Activated naive CD8-positive, alpha-beta T cell treated with anti-CD3 and anti-CD28 coated beads, Interleukin-2, amount 50 U/mL, for 16 hours (primary cell): ENCODE measurements at places on chromosomes 2 and 18.

GRCh38 chr18:25153426-25153825 lies 198.5 kb downstream of the ZNF521 start:
- DNase-seq = no peak

- no peak for DNase-seq
Observed at GRCh38 chr18:998936-999335, 94.3 kb downstream of the ADCYAP1 start.

DNA sequence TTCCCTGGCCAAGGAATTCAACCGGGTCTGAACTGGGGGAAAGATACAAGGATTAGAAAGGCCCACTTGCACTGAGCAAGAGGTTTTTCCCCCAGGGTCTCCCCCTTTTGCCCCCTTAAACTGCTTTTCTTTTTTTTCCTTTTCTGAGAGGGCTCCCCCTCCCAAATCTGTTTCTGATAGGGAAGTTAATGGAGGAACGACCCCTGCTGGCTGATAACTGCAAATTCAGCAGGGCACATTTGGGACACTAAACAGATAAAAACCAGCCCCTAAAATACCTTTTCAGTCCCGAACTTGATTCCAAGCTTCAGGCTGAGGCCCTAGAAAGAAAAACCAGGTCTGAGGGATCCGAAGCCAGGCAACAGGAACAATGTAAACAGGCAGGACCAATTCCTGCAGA lies 1012.4 kb upstream of the CRIM1 start:
- DNase-seq = no peak

DNA sequence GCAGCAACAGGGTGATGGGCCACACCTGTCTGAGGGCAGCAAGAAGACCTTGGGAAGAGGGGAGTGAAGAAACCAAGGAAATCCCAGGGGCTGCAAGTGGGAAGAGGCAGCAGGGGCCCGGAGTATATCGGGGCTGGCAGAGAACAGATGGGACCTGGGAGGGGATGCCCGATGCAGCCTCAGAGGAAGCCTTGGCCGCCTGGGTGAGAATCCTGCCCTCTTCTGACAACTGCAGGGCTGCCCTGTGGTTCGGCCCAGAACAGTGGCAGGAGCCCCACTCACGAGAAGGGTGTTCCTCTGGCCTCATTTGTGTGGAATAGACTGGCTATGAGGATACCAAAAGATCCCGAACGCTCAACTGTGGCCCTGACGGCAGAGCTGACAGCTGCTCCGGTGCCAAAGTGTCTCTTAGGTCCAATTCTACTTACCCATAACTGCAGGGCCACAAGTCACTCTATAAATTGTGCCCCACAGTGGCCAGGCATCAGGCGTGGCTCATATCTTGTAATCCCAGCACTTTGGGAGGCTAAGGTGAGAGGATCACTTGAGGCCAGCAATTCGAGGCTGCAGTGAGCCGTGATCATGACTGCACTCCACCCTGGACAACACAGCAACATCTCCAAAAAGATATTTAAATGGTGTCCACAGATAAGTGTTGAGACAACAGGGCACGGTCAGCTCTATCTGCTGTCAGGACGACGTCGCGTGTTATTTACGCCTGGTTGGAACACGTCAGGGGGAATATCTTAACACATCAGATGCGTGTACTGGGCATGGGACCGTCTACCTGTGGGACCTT lies 23.6 kb upstream of the ID2 start:
- DNase-seq = no peak

- no peak for DNase-seq
Observed at GRCh38 chr18:57776767-57777166, 26.3 kb downstream of the ATP8B1 start.

DNA sequence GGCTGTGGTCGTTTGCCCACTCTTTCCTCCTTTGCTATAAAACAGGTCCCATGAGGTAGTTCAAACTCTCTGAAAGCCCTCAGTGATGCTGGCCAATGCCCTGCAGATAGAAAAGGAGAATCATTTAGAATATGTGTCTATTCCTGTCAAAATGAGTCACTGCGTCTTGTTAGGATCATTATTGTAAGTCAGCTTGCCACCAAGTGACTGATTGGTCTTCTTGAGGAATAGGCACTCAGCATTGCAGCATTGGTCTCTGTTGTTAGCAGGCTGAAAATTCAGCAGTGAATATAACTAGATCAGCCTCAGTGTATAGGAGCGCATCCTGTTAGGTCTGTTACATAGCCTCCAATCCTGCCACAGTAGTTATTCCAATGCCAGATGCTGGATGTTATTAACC lies 28.9 kb downstream of the PRKRA start:
- no peak for DNase-seq

DNA sequence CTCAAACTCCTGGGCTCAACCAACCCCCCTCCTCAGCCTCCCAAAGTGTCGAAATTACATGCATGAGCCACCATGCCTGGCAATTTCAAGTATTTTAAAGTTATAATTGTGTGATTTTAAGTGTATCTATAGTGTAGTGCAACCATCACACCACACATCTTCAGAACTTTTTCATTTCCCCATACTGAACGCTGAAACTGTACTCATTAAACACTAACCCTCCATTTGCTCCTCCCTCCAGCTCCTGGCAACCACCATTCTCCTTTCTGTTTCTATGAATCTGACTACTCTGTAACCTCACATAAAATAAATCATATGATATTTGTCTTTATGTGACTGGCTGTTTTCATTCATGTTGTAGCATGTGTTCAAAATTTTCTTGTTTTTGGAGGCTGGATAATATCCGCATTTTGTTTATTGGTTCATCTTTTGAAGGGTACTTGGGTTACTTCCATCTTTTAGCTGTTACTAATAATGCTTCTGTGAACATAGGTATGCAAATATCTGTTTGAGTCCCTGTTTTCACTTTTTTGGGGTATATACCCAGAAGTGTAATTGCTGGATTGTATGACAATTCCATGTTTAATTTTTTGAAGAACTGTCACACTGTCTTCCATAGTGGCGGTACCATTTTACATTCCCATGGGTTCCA lies 188.2 kb downstream of the PLCL1 start:
- no peak for DNase-seq

GRCh38 chr2:163646687-163647086 lies 89.1 kb downstream of the FIGN start:
- DNase-seq = no peak

DNA sequence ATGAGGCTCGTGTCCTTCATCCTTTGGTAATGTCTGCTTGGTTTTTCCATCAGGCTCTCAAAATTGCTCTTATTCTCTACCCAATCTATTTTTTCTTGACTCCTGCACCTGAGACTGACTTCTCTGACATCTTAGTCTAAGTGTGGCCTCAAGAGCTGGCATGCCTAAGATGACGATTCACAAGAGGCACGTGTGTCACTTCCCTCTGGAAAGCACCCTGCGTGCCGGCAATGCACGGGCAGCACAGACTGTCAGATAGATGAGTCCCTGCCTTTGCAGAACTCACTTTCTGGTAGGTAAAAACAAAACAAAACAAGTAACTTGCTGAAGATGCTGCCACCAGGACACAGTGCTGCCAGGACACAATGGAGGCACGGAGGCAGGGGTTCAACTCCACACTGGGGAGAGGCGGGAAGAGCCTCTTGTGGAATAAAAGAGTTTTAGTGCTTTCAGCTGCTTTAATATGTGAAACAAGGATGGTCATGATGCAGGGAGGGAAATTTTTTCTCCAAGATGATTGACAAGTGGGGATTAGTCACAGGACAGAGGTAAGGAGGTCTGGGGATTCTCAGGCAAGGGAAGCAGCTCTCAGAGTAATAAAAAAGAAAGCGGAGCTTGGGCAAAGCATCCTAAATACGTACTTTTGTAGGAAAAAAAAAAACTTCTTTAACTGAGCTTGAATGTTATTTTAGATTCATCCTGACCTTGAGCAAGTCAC lies 27.3 kb downstream of the CYB5A start:
- DNase-seq = no peak

DNA sequence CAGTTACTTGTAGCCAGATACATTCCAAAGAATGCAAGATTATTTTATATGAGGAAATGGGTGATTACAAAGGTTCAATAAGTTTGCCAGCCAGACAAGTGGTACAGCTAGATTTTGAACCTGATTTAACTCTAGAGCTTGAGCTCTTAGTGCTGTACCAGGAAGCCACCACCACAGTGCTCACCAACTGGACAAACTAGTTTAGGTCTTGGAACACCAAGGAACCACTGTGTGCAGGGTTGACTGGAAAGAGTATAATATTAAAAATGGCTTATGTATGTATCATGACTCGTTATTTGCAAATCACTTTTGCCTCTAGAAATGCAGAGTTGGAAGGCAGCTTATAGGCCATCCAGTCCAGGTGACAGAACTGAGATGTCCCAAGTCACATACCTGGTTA lies 177.2 kb downstream of the TXNL1 start:
- DNase-seq = no peak

DNA sequence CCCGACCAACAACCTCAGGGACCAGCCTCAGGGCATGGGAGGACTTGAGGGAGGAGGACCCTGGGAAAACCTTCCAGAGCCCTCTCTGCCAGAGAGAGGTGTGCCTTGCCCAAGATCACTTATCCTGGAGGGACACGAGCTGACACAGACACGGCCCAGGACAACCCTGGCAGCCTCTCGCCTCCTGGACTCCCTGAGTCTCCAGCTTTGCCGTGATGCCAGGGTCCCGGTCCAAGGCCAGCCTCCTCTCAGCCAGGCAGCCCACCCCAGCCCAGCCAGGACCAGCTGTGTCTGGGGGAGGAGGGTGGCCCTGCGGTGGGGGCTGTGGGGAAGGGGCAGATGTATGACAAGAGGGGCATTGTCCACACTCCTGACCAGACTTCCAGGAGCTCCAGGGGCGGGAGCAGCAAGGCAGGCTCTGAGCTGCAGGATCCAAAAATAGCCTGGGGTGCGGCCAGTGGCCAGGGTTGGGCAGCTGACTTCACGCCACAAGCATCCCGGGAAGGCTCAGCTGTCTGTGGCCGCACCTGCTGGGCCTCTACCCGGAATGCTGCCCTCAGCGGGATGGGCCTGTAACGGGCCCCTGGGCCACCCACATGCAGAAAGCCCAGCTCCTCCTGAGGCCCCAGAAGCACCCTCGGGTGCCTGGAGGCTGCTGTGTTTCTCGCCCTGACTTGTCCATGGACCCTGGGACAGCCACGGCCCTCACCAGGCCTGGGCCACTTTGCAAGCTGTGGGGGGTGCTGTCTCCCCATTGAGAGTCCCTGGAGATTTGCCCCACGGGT lies 65.5 kb upstream of the GPC1 start:
- DNase-seq = no peak

GRCh38 chr2:104758199-104758620 lies 95.7 kb upstream of the POU3F3 start:
- no peak for DNase-seq

DNA sequence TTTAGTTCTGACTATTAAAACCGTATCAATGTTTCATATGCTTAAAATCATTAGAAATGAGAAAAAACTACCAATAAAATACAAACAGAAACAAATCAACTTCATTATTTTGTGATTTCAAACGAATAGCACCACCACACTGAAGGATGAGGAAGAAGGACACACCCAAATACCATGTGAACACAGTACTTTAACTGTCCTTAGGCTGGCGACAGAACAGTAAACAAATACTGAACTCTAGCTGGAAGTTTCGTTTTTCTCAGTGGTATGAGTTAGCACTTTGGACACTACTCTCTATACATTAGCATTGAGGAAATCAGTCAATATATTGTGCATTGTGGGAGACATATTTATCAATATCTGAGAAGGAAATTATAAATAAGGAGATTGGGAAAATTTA lies 202.4 kb upstream of the AGAP1 start:
- no peak for DNase-seq

GRCh38 chr2:162838136-162838497 lies 450 bp downstream of the KCNH7 start:
- DNase-seq = no peak

- DNase-seq = no peak
Observed at GRCh38 chr2:175576270-175576669, 394.8 kb upstream of the ATP5MC3 start.

- DNase-seq = no peak
Observed at GRCh38 chr18:46856973-46857372, 60.3 kb downstream of the PIAS2 start.

GRCh38 chr2:227772197-227772661 lies 26.5 kb downstream of the SCYGR8 start:
- DNase-seq = no peak

DNA sequence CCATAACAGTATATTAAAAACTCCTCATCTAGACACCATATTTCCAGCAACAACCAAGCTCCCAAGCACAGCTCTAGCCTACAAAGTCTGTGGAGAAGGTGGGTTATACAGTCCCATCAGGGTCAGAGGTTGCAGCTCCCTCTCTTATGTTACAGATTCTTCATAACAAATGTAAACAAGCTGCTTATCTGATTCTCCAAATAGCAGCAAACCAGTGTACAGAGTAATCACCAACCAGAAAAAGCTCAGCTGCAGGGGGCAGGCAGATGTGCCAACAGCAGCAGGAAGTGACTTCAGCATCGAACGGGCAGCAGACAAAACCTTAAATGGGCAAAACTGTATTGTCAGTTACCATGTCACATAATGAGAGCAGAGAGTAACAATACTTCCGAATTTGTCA lies 52.9 kb upstream of the NABP1 start:
- DNase-seq = no peak

GRCh38 chr2:64478502-64479230 lies 24.7 kb downstream of the LGALSL start:
- no peak for DNase-seq

DNA sequence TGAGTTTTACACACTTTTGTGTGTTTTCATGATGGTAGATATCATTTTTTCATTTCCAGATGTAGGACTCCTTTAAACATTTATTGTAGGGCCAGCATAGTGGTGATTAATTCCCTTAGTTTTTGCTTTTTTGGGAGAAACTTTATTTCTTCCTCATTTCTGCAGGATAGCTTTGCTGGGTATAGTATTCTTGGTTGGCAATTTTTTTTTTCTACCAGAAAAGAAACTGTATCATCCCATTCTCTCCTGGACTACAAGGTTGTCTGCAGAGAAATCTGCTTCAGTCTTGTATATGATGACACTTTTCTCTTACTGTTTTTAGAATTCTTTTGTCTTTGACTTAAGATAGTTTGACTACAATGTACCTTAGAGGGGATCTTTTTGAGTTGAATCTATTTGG lies 37.8 kb upstream of the RHOB start:
- no peak for DNase-seq

- DNase-seq = no peak
Observed at GRCh38 chr2:179843541-179843940, 17.9 kb downstream of the ZNF385B start.

DNA sequence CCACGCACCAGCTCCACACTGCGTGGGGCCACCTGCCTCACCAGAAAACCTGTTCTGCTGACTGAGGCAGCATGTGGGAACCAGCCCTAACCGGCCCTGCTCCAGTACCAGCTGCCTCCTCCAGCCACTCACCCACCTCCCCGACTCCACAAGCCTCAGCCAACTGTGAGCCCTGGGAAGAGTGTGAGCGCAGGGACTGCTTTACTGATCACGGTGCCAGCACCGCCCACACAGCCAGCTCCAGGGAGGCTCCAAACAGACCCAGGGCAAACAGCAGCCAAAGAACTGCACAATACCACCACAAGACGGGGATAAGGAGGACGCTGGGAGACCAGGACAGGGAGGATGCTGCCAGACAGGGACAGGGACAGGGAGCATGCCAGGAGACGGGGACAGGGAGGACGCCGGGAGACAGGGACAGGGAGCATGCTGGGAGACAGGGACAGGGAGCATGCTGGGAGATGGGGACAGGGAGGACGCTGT lies 28.4 kb downstream of the EIPR1 start:
- no peak for DNase-seq
